ENCODE measurements at places on chromosomes 6 and 20. TPM values are rescaled to one million over a fixed set of nuclear protein-coding genes. Genes with fewer than 3 reads are reported as not detected.

Gene ETV7
- 0.38 TPM for total RNA-seq

Gene DLK2
- total RNA-seq, result 2.6 TPM

Gene TNF
- not detected for total RNA-seq

Gene POM121L2
- total RNA-seq, result not detected

Gene HLA-DOA
- 0.71 TPM for total RNA-seq

Gene CD93
- 47.2 TPM for total RNA-seq

Gene IL20RA
- total RNA-seq, result 2.3 TPM

Gene DEFB132
- total RNA-seq, result not detected

Gene CCR6
- not detected for total RNA-seq
